Esophagus mucosa (tissue), 1 donor: ENCODE measurements at places on chromosomes 3 and 15. TPM values are rescaled to one million over a fixed set of nuclear protein-coding genes. Genes with fewer than 3 reads are reported as not detected.

- ATAC-seq, result no peak
Observed at GRCh38 chr3:23750573-23751210, 55.1 kb upstream of the UBE2E1 start.

DNA sequence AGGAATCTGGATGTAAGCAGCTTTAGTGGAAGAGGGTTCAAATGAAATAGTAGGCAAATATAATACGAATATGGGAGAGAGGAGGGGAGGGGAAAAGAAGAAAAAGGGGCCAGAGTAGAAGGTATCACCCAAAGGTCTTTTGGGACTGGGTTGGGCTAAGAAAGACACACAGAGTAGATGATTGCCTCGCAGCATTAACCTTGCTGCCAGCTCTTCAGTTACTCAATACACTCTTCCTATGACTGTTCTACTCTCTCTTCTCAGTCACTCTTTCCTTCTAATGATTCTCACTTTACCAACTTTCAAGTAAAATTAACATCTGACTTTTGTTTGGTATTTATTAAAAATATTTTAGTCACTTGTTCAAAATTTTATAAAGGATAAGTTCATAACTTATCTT, 52.8 kb downstream of the CLASP2 start:
- ATAC-seq, result no peak

DNA sequence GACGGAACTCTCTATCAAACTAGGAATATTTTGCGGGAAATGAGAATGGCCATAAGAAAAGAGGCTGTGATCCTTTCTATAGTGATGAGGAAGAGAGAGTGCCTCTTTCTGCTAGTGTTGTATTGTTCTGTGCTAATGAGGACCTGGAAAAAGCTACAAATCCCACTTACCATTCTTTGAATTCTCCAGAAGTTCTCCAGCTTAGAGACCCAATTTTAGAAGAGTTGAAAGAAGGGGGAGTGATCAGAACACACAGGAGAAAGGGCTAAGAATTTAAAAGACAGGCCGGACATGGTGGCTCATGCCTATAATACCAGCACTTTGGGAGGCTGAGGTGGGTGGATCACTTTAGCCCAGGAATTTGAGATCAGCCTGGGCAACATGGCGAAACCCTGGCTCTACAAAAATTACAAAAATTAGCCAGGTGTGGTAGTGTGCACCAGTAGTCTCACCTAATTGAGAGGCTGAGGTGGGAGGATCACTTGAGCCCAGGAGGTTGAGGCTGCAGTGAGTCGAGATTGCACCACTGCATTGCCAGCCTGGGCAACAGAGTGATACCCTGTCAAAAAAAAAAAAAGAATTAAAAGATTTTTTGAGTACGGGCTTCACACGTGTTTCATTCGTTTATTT, 126.9 kb downstream of the IQCH start:
- ATAC-seq, result no peak

- ATAC-seq, result no peak
Observed at GRCh38 chr3:138438896-138439295, 4.5 kb downstream of the ESYT3 start.

- no peak for ATAC-seq
Observed at GRCh38 chr3:177608443-177608842, 411.2 kb upstream of the TBL1XR1 start.

GRCh38 chr3:58474967-58475578, 16.8 kb upstream of the KCTD6 start:
- ATAC-seq, result no peak

Gene ST3GAL6
- 1.1 TPM for total RNA-seq

GRCh38 chr3:112390783-112391641, 58.1 kb downstream of the CD200 start:
- no peak for ATAC-seq

GRCh38 chr3:195069501-195070251, 201.3 kb downstream of the XXYLT1 start:
- ATAC-seq, result no peak

DNA sequence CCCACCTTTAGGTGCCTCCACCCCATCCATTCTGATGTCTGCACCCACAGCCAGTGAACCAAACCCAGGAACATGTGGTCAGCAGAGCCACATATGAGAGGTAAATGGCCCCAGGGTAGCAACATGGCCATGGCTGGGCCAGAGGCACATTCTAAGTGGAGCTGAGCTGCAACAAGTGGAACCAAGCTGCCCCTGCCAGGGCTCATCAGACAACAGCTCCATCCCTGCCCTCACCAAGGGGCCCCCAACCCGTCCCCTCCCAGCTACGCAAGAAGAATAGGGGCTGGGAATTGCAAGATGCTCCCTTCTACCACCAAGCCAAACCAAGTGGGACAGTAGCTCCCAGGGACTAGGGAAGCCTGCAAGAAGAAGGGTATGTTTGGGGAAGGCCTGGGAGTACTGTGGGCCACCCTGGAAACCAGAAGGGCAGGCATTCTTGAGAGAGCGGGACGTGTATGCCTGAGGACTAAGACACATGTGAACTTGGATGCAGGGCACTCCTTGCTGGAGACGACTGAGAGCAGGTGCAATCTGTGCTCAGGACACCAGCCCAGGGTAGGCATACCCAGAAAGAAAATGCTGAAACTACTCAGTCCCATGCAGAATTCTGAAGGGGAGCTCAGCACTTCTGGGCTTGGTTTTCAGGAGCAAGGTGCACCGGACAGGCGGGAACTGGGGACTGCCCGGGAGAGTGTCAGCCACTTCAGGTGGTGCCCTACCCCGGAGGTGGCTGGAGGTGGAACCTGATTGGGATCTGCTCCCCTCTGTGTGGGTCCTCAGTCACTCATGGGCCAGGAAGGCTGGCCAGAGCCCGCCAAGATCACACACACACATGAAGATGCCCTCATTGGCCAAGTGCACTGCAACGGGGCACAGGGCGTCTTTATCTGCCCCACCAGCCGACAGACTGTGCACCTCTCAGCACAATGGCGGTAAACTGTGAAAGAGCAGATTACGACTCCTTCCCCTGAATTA, 9.5 kb downstream of the MYL3 start:
- no peak for ATAC-seq

Gene UBR1
- 9.1 TPM for total RNA-seq

- ATAC-seq, result peak; percentile 88
Observed at GRCh38 chr3:11819146-11819689, 27.5 kb downstream of the TAMM41 start.

Gene GRAMD1C
- total RNA-seq, result 5.0 TPM

DNA sequence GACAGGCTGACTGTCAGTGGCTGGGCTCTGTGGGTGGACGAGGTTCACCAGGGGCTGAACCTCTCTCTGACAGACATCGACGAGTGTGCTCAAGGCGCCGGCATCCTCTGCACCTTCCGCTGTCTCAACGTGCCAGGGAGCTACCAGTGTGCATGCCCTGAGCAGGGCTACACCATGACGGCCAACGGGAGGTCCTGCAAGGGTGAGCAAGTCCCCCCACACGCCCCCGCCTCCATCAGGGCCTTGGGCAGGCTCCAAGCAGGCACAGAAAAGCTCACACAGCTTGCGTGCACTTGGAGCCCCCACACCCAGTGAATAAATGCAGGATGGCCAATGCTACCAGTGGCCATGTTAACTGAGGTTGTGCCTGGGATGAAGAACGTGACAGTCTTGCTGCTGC, 82.3 kb downstream of the FBLN2 start:
- no peak for ATAC-seq

DNA sequence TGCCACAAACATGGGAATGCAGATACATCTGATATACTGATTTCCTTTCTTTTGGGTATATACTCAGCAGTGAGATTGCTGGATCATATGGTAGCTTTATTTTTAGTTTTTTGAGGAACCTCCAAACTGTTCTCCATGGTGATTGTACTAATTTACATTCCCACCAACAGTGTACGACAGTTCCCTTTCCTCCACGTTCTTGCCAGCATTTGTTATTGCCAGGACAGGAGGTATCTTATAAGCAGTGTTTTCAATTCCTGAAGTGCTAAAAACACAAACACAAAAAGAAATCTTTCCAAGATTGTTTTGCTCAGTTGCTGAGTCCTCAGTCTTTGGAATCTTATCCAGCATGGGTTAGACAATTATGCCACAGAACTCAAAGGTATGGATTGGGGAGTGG, 13.5 kb downstream of the GTF2E1 start:
- ATAC-seq, result no peak

- no peak for ATAC-seq
Observed at GRCh38 chr15:57171426-57171825, 204.9 kb upstream of the CGNL1 start.

Gene C2CD4A
- total RNA-seq, result 0.44 TPM

DNA sequence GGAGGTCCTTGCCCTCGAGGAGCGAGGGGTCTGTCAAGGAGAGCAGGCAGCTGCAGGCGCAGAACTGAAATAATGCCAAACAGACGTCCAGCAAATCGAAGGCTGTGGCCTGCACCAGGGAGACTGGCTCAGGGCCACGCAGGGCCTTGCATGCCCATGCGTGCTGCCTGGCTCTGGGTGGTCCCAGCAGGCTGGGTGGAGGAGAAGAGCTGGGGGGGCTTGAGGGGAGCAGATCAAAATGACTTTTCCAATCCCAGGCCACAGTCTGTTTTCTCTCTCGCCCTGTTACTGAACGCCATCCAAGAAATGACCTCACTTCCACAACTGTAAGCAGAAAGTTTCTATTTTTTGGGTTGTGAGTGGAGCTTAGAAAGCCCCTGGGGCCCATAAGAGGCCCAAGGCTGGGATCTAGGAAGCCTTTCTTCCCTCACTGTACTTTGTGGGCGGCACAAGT, 96.9 kb upstream of the RPL32 start:
- no peak for ATAC-seq

Gene MEIS2
- total RNA-seq, result 10.3 TPM

Gene GOLGA8N
- 3.7 TPM for total RNA-seq

DNA sequence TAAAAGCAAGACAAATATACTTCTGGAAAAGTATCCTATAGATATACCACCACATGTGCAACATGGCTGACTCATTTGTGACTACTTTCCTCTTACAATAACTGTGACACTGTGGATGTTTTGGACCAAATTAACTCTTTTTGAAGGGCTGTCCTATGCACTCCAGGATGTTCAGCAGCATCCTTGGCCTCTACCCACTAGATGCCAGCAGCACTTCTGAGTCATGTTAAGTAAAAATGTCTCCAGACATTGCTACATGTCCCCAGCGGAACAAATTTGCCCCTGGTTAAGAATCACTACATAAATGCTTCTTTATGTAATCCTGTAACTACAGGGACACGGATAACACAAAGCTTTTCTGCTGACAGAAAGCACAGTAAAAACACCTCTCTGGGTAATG, 32.0 kb downstream of the RUVBL1 start:
- ATAC-seq, result no peak

Gene SNURF
- 3.9 TPM for total RNA-seq

GRCh38 chr3:195083659-195084058, 187.3 kb downstream of the XXYLT1 start:
- ATAC-seq, result no peak

DNA sequence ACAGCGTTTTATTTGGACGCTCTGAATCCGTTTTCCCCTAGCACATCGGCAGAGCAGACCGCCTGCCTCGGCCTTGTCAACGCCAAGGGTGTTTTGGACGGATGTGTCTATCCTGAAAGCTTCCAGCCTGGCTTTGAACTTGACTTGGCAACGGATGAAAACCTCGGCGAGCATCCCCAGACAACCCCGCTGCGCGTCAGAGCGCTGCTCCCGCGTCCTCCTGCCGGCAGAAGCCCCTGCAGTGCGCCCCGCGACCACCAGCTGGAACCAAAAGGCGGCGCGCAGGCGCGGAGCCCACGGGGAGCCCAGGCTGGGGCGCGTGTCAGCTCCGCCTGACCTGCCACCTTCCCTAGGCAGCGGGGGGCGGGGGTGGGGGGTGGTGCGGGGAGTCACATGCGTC, 26.2 kb upstream of the ARL8B start:
- ATAC-seq, result no peak

GRCh38 chr15:58604455-58604923, 145.0 kb downstream of the ADAM10 start:
- peak; percentile 91 for ATAC-seq

DNA sequence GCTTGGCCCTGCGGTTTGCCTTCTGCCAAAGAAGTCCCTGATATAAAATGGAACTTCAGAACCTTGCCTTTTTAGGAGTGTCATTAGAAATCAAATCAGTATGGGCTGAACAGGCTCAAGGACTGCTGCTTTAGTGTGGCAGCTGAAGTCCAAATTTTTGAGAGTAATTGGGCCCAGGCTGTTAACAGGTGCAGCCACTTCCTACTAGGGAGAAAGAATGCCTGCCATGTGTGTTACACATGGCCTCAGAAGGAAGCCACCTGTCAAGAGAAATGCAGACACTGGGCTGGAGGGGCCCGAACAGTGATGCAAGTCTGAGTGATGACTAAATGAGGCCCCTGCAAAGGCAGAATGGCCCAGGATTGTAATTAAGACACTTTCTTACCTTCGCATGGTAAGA, 786.7 kb upstream of the CFAP20DC start:
- no peak for ATAC-seq

DNA sequence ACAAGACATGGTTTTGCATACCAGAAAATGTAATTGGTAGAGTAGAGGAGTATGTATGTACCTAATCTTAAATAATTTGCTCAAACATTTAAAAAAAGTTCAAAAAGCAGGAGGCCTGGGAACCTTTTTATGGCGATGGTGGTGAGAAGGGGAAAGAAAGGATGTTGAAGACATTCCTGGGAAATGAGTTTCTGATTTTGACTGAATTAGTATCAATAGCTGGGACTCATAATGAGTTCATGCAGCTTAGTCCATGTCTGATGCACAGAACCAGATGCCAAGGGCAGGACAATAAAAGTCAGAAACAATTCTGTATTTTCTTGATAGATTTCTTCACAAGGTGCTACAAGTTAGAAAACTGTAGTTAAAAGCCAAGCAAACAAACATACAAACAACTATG, 395.3 kb downstream of the GAP43 start:
- ATAC-seq, result no peak
